NCI-H2107 (cell line): ENCODE measurements at places on chromosomes 13 and 19.

- no peak for DNase-seq
These were observed 45.2 kb upstream of the RANBP3 start for GRCh38 chr19:6023085-6023682.

GRCh38 chr13:79456051-79456450, 24.9 kb upstream of the NDFIP2 start:
- DNase-seq = no peak

GRCh38 chr13:48838193-48838973, 137.3 kb upstream of the FNDC3A start:
- no peak for DNase-seq

- no peak for DNase-seq
These were observed 1.8 kb upstream of the KLK4 start for GRCh38 chr19:50912727-50913716.

DNA sequence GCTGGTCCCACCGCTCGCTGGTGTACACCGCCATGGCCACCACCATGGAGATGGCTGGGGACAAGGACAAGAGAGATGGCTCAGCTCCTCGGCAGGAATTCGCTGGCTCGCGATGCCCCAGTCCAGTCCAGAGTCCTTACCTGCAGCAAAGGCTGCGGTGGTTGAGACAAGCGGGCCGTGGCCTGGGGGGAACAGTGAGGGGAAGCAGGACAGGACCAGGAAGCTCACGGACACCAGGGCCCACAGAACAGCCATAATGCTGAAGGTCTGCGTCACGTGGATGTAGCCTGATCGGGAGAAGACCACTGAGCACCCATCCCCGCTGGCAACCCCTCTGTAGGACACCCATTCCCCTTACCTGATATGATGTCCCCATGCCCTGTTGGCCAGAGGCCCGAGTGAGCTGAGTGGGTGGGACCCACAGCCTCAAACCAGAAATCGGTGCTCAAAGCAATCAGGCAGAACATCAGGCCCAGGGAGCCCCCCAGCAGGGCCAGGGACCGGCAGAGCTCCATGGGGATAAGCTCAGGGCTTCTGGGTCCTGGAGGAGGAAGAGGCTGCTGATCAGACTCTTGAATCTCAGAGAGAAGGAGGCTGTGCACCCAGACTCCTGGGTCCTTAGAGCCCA, 319 bp downstream of the NKG7 start:
- DNase-seq = no peak
